Sciatic nerve (tissue), 2 donors: ENCODE measurements at places on chromosomes 12 and 14.
A peak's percentile ranks its signal among the peaks of the same experiment; 100 is the strongest.

GRCh38 chr12:56315249-56315621 is 553 bp downstream of the CNPY2 start:
- peak; percentile 62 for DNase-seq

GRCh38 chr14:24310265-24310645 is 315 bp downstream of the LTB4R2 start:
- no peak for DNase-seq

GRCh38 chr14:64464651-64465050 is 648 bp upstream of the AKAP5 start:
- no peak for DNase-seq

- DNase-seq, result no peak
Measured at GRCh38 chr12:52604859-52605258, 3.6 kb upstream of the KRT72 start.

DNA sequence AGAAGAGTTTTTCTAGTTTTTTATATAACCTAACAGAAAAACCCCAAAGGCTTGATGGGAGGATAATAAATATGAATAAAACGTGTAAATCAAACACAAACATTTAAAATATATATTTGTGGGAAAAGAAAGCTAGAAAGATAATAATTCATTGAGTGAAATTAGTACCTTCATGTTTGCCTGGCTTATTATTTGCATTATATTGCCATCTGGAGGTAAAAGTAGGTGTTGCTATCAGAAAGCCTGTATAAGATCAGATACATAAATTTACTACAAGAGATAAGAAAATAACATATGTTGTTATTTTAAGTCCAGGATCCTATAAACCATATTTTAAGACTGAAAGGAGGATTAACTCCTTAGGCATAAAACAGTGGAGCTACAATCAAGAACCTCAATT is 77.7 kb downstream of the NTS start:
- DNase-seq, result no peak

DNA sequence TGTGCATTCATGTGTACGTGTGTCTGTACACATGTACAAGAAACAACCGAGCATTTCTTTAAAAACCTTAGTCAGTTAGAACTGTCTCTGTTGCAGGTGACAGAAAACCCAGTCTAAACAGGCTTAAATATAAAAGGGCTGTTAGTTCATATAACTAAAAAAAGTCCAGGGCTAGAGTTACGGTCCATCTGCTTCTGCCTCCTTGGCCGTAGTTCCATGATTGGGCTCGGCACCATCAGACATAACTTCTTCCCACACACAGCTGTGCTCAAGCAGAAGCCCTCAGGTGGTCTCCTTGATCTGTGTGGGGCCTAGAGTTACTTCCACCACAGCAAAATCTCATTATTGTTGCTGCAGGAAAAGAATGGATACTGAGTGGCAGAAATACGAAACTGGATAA is 34.6 kb downstream of the CKB start:
- no peak for DNase-seq

- no peak for DNase-seq
Measured at GRCh38 chr12:49622501-49623141, 740 bp upstream of the PRPF40B start.

GRCh38 chr12:121793838-121794533 is 498 bp upstream of the RHOF start:
- DNase-seq, result peak; percentile 95

GRCh38 chr12:42953021-42953420 is 363.5 kb upstream of the PRICKLE1 start:
- no peak for DNase-seq

DNA sequence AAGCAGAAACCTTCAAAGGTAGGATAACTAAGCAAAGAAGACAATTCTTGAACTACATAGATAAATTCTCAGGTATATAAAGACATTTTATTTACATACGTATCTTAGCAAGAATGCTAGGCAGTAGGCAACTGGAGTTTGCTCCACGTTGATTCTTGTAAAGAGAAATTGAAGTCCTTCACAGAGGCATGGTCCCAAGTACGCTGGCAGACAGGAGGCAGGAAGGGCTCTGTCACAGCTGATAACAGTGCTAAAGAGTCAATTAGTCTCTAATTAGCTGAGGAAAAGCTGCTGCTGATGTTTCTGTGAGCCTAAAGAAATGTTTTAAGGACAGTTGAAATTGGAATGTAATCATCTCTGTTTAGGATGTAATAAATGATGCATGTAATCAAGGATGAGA is 146.8 kb downstream of the METTL25 start:
- no peak for DNase-seq

GRCh38 chr14:66709291-66709690 is 201.3 kb downstream of the GPHN start:
- no peak for DNase-seq

DNA sequence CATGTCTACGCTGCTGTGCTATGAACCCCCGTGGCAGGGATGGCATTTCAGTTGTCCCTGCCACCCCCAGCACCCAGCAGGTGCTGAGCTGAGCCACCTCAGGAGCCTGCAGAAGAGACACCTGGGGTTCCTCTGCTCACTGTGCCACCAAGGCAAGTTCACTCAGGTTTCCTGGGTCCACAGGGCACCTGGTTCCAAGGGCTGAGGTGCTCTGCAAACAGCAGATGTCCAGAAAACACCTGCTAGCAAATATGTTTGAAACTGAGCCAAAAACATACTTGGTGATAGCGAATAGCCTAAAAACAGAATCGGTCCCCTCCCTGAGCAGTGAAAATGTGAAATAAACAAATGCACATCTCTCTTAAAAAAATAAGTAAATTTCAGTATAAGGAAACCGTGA is 35.6 kb upstream of the GPR68 start:
- no peak for DNase-seq

GRCh38 chr12:92551853-92552397 is 150.9 kb upstream of the PLEKHG7 start:
- no peak for DNase-seq

DNA sequence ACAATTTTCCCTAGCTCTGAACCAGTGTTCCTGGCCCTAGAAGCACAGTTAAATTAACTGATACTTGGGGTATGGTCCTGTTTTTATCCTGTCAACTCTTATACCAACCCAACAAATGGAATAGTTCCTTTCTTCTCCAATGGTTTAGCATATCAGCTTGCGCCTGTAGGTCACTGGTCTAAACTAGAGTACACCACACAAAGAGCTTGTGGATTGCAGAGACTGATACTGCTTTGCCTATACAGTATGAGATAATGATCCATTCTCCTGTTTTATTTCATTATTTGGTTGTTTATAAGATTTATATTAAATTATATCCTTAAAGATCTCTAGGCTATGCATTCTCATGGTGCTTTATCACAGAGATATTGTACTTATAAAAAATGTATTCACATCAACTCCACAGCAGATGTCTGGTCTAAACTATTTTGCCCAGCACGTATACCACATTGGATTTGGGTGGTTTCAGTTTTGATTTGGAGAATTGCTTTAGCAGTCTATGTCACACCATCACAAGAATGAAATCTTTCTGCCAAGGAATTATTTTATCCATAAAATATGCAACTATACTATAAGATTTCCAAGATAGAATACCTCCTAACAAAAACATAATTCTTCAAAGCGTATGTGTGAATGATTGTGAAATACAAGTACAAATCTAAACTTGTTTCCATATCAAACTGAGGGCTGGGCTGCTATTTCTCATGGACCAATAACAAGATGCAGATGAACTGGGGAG is 142.1 kb downstream of the SLC16A7 start:
- DNase-seq, result no peak

GRCh38 chr14:70671652-70672644 is 30.2 kb downstream of the TTC9 start:
- peak; percentile 59 for DNase-seq

DNA sequence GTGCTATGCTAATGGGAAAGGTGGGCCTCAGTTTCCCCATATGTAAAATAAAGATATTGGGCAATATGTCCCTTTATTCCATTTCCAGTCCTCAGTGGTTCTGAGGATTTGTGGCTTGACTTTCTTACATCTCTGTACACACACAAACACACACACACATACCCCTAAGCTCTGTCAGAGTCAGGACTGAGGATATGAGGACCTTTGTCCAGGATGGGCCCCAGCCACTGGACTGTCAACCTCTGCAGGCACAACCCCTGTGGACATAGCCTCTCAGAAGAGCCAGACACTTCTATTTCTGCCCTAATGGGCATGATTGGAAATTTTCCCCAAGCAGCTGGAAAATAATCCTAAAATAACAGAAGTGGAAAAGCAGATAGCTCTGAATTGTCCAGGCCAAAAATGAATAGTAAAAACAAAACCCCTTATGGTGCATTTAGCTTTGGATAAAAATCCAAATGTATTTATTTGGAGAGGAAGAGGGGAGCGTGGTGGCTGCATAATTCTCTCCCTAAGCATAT is 50.2 kb downstream of the RIN3 start:
- DNase-seq, result no peak

GRCh38 chr14:69231486-69231885 is 28.5 kb upstream of the GALNT16 start:
- DNase-seq, result no peak

DNA sequence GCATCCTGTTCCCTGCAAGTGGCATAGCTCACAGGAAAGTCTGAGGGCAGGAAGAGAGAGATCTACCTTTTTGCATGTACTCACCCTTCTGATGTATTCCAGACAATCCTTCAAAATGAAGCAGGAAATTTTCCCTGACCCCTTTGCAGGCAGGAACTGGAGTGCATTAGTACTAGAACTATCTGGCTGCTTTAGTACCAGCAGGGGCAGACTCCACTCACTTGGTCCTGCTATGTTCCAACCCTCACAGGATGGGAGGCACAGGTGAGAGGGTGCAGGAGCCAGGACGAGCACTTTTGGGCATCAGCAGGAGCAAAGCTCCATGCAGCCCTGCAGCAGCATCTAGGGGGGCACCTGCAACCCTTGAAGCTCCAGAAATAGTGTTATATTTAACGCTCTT is 116.3 kb upstream of the IGF1 start:
- DNase-seq, result no peak

- no peak for DNase-seq
Measured at GRCh38 chr12:27987331-27987730, 14.8 kb upstream of the PTHLH start.

DNA sequence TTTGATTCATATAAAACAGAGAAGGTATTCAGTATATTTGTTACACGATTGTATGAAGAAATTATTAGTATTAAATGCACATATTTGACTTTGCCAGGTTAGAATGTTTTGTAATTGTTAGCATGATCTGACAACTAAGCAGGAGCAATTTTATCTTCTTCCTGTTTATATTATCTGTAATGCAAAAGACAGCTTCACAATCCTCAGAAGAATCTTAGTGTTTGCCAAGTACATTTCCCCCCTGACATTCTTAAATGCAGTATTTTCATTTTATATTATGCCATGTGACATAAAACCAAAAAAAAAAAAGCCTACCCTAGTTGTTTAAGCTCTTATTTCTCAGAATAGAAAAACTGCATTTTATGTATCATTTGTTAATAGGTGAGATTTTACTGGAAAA is 469.4 kb downstream of the FOXG1 start:
- DNase-seq, result no peak

- DNase-seq, result no peak
Measured at GRCh38 chr12:110669193-110669502, 19.8 kb downstream of the HVCN1 start.

- DNase-seq, result no peak
Measured at GRCh38 chr12:16415155-16415554, 67.7 kb downstream of the MGST1 start.

DNA sequence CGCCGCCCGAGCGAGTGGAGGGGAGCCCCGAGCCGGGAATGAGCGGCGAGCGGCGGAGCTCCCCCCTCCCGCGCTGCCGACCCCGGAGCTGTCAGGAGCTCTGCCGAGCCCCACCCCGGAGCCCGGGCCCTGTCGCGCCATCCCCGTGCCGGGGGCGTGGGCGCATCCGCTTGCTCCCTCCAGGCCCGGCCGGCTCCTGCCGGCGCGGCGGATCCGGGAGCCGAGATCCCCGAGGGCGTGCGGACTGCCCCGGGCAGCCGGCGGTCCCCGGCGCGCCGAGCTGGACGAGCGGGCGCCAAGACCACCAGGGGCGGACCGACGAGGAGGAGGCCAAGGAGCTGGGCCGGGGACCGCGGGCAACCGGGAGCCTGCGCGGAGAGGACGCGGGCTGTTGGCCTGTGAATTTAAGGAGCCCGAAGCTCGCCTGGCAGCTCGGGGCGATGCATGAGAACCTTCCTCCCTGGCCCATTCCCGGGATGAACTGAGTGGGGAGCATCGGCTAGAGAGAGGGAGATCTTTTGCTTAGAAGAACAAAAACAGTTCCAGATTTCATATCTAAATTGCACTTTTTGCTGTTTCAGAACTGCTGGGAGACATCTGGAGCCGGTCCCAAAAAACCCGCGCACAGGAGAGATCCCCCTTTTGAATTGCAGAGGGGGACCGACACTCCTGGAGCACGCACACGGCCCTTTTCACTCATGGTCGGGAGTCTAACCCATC is 2.0 kb downstream of the PTHLH start:
- DNase-seq, result peak; percentile 68

GRCh38 chr12:123401753-123402683 is 18.1 kb downstream of the KMT5A start:
- no peak for DNase-seq

DNA sequence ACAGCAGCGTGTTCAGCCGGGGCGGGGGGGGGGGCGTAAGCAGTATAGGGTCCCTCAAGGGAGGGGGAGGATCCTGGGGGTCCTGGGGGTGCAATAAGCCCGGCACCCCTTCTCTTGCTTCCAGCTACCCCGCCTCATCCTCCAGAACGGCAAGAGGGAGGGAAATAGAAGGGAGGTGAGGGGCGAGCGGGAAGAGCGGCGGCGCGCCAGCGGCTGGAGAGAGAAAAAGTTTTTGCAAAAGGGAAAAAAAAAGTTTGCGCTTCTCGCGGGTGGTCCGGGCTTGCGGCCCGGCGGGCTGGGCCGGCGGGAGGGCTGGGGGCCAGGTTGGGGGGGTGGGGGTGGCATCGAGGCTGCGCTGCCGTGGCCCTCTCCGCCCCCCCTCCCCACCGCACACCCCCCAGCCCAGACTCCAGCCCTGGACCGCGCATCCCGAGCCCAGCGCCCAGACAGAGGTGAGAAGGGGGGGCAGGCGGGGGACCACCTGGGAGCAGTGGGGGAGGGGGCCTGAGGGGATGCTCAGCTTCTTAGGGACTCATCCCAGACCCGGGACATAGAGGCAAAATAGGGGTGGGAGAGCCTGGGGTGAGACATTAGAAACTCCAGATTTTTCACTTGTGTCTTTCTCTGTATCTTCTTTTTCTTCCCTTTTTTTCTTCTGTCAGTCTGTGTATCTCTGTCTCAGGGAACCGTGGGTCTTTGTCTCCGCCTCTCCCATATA is at the start of gene GLI1:
Gene GLI1 (plus strand): TSS at position 36 of the 718 bp plus-strand sequence. CDS start 3,907 bp downstream, outside the sequence.
- DNase-seq, result no peak

DNA sequence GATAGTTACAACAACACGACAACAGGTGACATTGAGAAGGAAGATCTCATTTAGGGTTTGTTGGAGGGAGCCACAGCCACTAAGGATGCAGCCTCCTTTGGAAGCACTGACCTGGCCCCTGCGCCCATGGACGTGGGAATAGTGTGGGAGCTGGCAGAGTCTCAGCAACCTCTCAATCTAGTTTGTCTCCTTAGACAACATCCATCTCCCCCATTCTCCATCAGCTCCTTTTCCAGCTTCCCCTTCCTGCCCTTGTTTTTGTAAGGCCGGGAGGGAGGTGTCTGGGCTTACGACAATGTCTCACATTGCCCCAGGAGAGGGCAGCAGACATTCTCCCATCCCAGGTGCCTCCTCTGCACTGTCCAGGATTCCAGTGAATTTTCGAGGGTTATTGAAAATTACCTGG is 170.2 kb upstream of the PZP start:
- no peak for DNase-seq

GRCh38 chr12:92502417-92503028 is 200.3 kb upstream of the PLEKHG7 start:
- DNase-seq, result no peak
